ENCODE measurements at places on chromosomes 7 and 10.
A peak's percentile ranks its signal among the peaks of the same experiment; 100 is the strongest.

GRCh38 chr7:67950321-67951083, 953.9 kb downstream of the TYW1 start:
- peak; percentile 18 for DNase-seq

DNA sequence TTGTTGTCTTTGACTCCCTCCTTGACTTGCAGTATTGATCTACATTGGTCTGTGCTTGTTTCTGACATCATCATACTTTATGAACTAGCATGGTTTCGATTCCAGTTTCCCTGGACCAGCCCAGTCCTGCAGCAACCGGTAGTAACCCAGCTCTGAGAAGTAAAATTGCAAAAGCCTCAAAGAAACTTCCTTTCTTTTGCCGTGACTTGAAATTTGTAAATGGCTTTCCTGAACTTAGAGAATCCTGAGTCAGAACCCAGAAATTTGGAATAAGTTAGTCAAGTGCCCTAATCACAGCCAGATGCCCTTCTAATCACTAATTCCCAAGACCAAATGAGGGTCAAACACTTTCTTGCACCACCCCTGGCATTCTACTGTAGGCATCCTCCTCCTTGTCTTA, 15.0 kb downstream of the TAS2R60 start:
- no peak for DNase-seq

GRCh38 chr10:69377933-69378332, 38.8 kb downstream of the TACR2 start:
- DNase-seq = no peak

GRCh38 chr7:2832461-2832860, 11.6 kb downstream of the GNA12 start:
- no peak for DNase-seq

- no peak for DNase-seq
Observed at GRCh38 chr7:81128011-81128410, 209.2 kb upstream of the SEMA3C start.

DNA sequence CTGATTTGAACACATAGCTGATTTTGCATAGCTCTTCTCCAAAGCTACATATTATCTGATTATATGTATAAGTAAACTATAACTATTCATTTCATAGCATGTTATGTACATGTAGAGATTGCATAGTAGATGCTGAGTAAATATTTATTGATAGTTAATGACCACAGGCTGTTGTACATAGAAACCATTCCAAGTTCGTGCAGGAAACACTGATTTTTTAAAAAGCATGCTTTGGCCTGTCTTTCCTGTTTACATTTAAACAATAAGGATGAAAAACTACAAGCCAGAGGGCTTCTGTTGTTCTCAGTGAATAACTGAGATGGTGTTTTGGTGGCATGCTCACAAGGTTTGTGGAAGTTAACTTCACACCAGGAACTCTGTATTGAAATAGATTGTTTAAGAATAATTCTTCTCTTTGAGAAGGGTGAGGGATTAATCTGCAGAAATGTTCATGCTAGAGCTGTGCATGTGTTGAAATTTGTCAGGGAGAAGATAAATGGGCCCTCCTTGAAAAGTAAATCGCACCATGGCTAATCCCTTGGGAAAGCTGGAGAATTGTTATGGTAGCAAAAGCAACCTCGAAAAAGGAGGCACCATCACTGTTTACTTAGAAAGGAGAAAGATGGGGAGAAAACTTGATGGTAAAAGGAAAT, 120.2 kb upstream of the SP8 start:
- no peak for DNase-seq

DNA sequence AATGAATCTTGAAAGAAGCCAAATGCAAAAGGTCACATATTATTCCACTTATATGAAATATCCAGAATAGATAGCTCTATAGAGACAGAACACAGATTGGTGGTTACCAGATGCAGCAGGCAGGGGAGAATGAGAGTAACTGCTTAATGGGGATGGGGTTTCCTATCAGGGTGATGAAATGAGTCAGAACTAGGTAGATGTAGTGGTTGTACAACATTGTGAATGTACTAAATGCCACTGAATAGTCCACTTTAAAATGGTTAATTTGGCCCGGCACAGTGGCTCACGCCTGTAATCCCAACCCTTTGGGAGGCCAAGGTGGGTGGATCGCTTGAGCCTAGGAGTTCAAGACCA, 9.4 kb upstream of the SLC25A28 start:
- no peak for DNase-seq

DNA sequence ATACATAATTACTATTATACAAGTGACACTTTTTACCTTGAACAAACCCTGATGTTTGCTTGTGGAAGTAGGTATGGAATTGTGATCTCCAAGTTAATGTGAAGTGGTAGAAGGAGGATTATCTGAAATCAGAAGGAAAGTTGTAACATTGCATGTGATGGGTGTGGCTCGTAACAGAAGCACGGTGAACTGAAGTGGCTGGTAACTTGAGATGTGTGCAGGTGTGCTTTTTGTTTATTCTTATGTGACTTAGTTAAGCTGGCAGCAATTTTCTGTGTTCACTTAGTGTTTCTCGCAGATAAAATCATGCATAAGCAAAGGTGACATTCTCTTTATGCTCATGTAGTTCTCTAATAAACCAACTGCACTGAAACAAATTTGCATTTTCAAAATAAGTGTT, 82.3 kb downstream of the ZEB1 start:
- DNase-seq = no peak

GRCh38 chr7:44403775-44404174, 78.4 kb upstream of the CAMK2B start:
- DNase-seq = no peak

- DNase-seq = no peak
Observed at GRCh38 chr10:74825371-74826141, 844 bp upstream of the KAT6B start.

DNA sequence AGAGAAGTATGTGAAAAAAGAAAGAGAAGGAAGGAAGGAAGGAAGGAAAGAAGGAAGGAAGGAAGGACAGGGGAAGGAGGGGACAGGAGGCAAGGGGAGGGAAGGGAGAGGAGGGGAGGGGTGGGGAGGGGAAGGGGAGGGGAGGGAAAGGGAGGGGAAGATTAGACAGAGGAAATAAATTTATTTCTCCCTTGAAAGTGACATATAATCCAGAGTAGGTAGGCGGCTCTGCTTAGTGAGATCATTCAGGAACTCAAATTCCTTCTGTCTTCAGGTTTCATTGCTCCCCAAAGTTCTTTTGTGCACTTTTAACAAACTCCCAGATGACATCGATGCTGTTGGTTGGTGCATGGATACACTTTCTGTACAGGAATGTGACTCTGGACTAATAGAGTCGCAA, 594.7 kb upstream of the STEAP1 start:
- no peak for DNase-seq

- DNase-seq = no peak
Observed at GRCh38 chr10:83346266-83346910, 792.9 kb upstream of the GHITM start.

DNA sequence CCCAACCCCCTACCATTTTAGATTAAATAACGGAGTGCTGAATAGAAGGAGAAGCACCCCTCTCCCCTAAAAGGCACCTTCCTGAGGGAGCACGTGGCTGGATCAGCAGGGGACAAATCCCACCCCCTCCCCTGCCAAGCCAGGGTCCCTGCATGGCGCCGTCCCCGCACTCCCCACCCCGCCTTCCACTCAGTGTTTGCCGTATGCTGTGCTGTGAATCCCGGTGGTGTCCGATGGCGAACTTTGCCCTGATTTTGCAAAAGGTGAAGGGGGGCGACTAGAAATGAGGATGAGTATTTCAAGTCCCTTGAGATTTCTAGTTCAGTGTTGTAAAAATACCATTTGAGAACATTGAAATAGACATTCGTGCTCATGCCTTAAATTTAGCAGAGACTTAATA, 83.5 kb upstream of the SH2B2 start:
- DNase-seq = no peak

DNA sequence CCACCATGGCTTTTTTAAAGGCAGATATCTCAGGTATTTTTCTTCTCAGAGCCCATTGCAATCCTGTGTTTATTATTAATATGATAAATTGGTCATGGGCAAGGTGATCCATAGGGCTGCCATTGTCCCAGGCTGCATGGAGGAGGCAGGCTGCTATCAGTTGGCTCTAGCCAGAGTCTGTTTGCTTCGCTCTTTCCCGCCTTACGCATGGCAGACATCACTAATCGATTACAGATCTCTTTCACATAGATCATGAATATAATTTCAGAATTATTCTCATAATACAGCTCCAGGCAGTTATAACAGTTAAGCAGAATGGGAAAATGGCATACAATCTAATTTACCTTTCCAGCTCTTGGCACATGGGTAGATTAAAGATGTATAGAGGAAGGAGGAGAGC, 30.4 kb upstream of the HABP2 start:
- DNase-seq = no peak

DNA sequence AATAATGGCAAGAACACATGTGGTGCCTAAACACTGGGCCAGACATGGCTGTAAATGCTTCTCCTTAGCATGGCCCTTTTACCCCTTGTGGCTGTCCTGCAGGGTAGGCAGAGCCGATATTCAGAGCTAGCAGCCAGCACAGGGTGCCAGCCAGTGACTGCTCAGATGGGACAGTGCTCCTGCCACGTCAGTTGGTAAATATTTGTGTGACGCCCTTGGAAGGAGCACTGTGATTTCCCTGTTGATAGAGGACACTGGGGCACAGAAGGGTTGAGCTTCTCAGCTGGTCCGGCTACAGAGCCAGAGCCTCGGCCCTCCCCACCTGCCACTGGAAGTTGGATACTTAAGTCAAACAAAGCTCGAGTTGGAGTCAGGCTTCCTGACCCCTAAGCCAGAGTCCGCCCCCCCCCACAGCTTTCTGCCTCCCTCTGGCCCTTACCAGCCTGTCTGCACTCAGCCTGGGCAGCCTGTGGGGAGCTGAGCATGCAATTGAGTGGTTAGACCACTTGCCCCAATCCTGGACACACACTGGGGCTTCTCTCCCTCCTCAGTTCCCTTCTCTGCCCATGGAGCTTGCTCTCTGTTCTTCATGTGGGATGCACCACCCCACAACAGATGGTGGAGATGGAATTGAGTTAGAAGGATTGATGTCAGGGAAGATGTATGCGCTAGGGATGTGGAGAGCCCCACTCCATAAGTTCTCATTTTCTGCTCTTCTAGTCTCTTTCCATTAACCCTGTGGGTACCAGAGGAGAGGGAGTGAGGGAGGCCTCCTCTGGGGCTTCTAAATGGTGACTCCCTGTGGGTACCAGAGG, 350.8 kb downstream of the PLXNA4 start:
- no peak for DNase-seq

DNA sequence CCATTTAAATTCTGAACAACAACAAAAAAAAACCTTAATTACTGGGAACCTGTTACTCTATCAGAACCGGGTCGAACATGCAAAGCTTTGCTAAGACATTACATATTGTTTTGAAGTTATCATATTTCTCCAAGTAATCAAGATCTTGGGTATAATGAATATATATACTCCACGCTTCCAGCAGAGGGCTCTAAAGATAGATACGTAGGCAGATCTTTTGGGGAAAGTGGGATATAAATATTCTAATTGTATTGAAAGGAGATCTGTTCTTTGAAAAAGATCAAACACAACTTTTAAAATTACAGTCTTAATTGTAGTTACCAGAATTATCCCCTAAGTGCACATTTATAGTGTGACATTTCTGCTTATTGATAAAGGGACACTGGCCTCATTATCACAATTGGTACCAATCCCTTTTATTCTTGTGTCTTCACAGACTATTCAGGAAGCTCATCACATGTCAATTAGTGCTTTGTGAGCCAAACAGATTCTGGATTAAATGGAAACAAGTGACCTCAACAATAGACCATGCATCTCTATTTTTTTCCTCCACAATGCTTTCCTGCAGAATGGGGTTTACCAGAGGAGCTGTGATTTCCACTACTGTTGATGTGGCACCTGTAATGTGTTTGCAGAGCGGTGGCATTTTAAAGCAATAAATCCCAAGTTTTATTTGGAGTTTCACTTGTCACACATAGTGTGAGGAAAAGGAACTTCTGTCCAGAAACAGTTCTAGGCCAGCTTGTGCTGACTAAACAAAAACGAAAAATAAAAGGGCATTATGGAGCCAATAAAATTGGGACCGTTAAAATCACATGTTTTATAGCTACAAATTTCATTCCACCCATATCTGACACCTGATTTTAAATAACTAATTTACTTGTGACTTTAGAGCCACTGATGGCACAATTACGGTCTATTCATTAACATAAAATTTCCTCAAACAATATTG, 122.4 kb downstream of the CTTNBP2 start:
- DNase-seq = no peak

Measured in GF-D8 (cell line).